ENCODE measurements at places on chromosomes 13 and 19. TPM values are rescaled to one million over a fixed set of nuclear protein-coding genes. Genes with fewer than 3 reads are reported as not detected.

GRCh38 chr19:58196901-58197616 is 14.2 kb downstream of the ZNF274 start:
- no peak for DNase-seq

GRCh38 chr19:53158119-53158656 is 665 bp downstream of the ZNF347 start:
- DNase-seq = peak; percentile 34

DNA sequence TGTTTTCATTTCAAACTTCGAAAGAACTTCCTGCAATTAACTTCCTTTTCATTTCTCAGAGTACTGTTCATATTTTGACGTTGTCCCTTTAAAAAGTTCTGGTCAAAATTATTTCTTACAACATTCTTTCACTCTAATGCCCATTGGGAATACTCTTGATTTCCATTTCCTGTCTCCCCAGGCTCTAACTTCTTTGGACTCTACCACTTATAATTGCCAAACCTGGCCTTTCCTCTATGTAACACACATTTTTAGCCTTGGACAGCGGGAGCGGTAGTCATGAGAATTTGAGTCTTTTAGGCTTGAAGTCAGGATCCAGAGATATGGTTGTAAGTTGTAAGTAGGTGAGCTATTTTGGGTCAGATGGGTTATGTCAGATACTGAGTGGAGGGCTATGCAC is 163.5 kb upstream of the SPRY2 start:
- no peak for DNase-seq

DNA sequence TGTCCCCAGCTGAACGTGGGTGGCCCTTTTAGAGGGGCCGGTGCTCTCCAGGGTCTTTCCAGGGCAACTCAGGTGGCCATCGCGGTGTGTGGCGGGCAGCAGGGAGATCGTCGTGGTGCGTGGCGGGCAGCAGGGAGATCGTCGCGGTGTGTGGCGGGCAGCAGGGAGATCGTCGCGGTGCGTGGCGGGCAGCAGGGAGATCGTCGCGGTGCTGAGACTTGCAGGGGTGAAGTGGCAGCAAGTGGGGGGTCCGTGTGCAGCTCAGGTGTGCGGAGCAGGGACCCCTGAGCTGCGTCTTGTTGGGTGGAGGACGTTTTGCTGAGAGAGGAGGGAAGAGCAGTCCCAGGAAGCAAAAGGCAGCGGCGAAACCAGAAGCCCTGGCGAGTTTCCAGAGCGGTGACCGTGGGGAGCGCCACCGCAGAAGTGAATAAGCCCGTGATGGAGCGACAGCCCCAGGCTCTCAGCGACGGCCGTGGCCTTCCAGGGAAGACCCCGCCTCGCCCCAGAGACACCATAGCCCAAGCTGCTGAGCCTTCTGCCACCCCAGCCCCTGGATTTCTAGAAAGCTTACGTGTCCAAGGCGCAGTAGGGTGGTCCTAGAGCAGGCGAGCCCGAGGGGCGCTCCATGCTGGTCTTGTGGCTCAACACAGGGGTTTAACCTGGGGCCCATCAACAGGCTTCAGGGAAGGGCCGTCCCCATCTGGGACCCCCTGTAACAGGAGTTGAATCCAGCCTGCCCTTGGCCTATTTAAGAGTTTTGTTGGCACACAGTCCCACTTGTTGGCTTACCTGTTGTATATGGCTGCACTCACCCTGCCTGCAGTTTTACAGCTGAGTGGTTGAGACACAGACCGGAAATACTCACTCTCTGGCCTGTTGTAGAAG is 5.4 kb downstream of the NCLN start:
- peak; percentile 99 for DNase-seq

The MBD3L3 gene
- total RNA-seq = not detected

The STAP2 gene
- 3.1 TPM for total RNA-seq

The GIPR gene
- total RNA-seq = 2.1 TPM

Measured in SJSA1 (cell line).